ENCODE measurements at places on chromosomes 7 and 10.

DNA sequence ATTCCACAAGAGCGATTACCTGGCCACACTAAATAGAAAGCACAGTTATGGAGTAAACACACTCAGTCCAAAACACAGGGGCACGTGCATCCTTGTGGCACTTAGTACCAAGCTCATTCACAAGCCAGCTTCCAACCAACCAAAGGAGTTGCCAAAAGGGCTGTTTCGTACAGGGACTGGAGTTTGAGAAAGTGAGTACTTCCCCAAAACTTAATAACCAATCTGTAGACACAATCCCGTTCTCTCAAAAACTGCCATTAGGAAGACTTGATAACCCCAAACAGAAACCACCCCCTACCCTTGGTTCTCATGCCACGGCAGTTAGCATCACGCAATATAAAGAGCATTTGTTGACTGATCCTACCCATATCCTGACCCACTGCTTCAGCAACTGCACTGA is 166.2 kb upstream of the ASAH2 start:
- peak overlapping the region; percentile 64 for H3K27ac ChIP-seq
- H3K27me3 ChIP-seq: no peaks in the 10 kb centered on the region
- no peak for DNase-seq
- H3K4me3 ChIP-seq: peak overlapping the region; percentile 61
- H3K4me1 ChIP-seq: no peaks in the 10 kb centered on the region
- no peaks in the 10 kb centered on the region for H3K36me3 ChIP-seq

DNA sequence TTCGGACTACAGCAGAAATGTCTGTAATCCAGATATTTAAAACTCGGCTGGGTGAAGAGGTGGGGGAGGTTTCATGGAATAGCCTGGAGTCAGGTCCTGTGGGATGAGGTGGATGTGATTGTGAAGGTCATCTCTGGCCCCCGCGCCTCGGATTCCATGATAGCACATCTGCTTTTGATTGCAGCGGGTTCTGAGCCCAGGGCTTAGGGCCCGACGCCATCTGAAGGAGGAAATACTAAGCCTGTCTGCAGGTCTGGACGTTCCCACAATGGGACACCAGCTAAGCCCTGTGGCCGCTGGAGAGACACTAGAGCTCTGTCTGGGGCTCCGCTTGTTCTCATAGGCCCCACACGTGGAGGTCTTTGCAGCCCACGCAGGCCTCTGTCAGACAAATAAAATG is 328.7 kb downstream of the CXCL12 start:
- no peak for DNase-seq
- no peak overlapping the region for H3K27ac ChIP-seq
- H3K27me3 ChIP-seq: no peaks in the 10 kb centered on the region
- H3K4me1 ChIP-seq: no peaks in the 10 kb centered on the region

DNA sequence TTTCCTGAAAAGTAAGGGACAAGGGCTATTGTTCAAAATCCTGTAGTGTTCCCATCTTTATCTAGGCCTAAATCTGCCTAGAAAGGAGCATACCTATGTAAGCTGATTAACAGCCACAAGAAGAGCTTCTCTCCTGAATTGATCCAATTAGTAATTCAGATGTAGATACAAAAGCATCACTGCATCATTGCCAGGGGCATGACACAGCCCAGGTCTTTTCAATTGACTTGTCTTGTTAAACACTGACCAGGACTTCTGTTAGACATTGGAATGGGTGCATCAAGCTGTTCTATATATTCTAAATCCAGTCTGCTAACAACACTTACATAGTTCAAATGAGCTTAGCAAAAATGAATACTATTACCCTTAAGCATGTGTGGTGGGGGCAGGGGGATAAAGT is 589.2 kb downstream of the INHBA start:
- no peak overlapping the region for H3K4me3 ChIP-seq
- no peaks in the 10 kb centered on the region for H3K36me3 ChIP-seq
- H3K27ac ChIP-seq: no peak overlapping the region
- no peak for DNase-seq

DNA sequence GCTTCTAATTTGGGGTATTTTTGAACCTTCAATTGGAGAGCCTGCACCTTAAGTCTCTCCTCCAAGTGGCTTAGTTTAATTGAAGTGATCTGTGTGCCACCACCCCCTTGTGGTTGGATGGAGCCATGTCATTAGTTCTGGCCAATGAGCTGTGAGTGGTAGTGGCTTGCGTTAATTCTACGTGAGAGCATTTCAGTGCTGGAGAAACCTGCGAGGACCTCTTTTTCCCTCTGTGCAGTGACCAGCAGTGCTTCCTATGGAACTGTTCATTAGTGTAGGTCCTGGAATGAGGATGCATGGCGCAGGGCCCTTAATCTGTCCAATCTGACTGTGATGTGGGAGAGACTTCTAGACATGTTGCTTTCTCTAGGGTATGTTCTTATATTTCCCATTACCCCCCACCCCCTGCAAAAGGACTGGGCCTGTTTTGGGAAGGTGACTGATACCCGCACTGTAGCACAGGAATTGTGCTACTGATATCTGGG is 3.8 kb downstream of the HILPDA start:
- no peaks in the 10 kb centered on the region for H3K4me1 ChIP-seq
- H3K36me3 ChIP-seq: no peaks in the 10 kb centered on the region
- H3K27ac ChIP-seq: no peak overlapping the region

All from colonic mucosa (tissue), 4 donors.